ENCODE measurements at places on chromosomes 5 and 9.

- no peak for DNase-seq
Measured at GRCh38 chr9:112866662-112867274, 23.9 kb downstream of the SLC46A2 start.

DNA sequence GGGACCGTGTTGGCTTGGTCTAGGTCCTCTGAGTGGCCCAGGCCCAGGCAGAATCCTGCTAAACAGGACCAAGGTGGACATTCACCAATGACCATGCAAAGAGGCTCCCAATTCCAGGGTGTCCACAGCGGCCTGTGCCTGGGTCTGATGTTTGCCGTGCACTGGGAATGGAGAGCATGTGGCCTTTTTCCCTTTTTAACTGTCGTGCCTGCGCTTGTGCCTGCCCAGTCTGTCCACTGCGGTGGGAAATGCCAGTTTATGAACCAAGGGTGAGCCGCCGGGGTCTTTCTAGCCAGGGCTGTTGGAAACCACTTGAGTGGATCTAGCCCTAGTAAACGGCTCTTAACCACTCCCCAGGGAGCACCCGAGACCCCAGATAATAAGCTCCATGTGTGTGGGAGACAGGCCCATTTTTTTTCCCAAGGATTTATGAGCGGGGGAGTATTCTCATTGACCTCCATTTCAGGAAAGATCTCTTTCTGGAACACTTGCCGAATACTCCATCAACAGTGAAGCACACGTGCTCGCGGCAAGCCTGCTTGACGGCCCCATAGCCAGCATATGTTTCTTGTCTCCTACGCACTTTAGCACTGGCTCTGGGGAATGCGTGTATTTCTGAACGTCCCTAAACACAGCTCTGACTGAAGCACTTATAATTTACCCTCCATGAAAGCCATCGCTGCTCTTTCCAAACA, 93.2 kb upstream of the PHYKPL start:
- DNase-seq: no peak

DNA sequence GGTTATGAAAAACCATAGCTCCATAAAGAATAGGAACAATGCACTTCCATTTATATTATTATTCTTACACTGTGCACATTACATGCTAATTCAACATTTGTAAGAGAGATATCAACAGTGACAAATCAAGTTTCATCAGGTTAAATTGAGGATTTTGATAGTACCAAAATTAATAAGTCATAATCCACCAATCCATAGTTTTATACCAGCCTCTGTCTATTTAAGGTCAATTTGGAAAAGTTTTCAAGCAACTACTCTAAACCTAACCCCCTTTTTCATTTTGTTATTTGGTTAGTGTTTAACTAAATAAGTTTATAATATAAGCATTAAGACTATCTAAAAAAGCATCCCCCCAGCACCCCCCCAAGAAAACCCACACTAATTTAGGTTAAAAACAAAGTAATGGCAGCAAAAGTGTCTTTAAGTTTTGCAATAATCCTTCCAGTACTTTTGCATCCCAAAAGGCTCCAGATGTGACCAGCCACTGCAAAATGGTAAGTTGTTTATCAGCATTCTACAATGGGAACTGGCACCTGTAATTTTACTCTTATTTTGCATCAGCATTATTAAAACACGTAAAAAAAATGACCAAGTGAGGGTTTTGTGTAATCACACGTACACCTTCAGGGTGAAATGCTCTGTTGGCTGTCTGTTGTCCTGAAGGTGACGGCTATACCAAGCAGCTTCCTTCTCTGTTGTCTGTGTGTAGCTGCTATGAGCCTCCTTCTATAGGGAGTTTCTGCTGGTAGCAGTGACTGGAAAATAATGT, 36.8 kb upstream of the SSBP2 start:
- DNase-seq: no peak

- DNase-seq: no peak
Measured at GRCh38 chr5:169089343-169089742, 211.6 kb downstream of the SLIT3 start.

- no peak for DNase-seq
Measured at GRCh38 chr5:57113481-57113880, 60.4 kb upstream of the GPBP1 start.

DNA sequence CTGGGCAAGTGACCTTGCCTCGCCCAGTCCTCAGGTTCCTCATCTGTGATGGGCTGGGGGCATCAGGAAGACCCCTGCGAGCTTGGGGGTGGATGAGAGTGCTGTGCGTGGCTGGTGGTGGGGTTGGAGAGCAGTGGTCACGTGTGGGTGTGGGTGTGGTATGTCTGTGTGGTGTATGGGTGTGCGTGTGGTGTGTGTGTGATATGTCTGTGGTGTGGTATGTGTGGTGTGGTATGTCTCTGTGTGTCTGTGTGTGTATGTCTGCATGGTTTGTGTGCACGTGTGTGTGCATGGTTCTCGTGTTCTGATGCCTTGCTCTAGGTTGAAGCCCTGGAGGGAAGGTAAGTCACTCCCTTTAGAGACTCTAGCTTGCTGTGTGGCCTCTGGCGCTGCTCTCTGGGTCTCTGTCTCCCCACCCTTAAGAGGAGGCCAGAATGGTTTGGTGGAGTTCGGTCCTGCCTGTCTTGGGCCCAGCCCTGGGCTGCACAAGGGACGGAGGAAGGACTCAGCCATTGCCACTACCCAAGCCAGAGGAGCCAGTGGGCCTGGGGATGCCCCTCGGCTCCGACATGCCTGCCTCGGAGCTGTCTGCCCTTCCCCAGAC, 87.0 kb downstream of the RXRA start:
- DNase-seq: no peak

GRCh38 chr5:139915266-139915665, 119.7 kb downstream of the PSD2 start:
- DNase-seq: no peak

DNA sequence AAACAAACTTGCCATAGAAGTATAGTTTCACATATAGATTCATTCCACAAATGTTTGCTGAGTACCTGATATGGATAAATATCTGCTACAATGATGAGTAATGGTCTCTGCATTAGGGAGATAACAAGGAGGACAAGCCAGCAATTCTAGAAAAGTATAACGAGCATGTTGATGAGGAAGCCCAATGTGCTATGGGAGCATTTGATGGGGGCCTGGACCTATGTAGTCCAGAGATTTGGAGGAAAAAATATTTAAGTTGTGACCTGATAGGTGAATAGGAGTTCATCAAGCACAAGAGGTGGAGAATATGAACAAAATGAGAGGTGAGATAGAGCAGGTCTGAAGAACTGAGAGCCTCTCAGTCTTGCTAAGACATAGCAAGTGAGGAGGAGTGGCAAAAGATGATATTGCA, 14.4 kb upstream of the TMEM245 start:
- no peak for DNase-seq

- DNase-seq: no peak
Measured at GRCh38 chr5:126108470-126108869, 314.7 kb upstream of the GRAMD2B start.

DNA sequence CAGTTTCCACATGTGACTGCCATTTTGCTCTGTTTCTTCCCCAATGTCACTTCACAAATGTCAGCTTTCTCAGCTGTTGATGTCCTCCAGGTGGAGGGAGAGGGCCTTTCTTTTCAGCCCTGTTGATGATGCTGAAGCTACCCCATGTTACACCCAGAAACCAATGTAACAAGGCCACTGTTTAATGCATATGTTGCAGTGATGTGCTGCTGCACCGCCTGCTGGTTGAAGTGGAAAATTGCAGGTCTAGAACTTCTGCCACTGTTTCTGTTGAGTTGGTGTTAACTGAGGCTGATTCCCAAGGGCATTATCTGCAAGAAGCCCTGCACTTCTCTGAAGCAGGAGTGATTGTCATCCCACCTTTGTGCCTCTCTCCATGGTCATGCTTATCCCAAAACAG, 428.4 kb downstream of the KDM4C start:
- DNase-seq: no peak

DNA sequence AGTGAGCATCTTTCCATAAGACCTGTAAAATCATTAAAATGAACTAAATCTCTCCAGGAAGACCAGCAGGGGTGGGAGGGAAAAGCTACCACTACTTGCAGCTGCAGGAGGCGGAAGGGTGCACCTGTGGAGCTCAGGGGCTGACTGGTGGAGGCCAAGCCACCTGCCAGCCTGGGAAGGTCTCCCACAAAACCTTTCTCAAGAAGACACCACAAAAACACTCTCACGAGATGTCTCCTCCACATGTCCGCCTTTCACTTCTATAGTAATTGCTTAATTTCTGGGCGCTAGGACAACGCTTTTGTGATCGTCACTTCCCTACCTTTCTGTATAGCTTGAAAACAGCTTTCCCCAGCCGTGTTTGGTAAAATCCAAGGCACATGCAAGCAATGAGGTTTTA, 114.4 kb downstream of the ROR2 start:
- DNase-seq: no peak

- DNase-seq: peak; percentile 39
Measured at GRCh38 chr9:6667633-6668280, 22.2 kb upstream of the GLDC start.

DNA sequence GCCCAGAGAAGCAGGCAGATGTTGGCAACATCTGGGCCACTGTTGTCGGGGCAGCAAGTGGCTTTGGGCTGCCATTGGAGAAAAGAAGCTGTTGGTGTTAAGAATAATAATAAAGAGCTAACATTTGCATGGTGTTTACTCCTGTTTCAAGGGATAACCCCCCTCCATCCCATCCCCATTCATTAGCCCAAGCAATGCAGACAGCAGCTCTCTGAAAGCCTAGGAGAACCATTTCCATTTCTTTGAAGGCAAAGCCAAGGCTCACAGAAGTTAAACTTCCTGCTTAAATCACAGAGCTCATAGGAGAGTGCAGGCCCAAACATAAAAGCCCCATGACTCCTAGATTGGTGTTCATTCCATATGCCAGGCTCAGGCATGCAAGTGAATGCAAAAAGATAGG, 175.4 kb downstream of the ASTN2 start:
- no peak for DNase-seq

DNA sequence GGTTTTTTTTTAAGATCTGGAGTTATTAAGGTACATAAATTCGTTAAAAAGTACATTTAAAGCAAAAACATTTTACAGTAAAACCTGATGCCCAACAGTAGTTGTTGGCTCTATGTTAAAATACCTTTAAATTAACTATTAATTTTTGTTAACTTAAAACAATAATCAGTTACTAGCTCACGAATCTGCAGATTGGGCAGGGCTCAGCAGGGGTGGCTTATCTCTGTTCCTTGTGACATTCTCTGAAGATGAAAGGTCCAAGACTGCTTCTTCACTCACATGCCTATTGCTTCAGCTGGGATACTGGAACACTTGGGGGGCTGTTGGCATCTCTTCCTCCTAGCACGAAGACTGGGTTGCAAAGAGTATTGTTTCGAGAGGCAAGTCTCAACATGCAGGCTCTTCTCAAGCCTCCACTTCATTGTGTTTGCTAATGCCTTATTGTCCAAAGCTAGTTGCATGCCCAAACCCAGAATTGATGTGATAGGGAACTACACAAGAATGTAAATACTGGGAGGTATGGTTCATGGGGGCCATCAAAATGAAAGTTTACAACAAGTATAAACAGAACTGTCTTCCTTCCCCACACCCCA, 46.6 kb downstream of the MAP3K1 start:
- no peak for DNase-seq

DNA sequence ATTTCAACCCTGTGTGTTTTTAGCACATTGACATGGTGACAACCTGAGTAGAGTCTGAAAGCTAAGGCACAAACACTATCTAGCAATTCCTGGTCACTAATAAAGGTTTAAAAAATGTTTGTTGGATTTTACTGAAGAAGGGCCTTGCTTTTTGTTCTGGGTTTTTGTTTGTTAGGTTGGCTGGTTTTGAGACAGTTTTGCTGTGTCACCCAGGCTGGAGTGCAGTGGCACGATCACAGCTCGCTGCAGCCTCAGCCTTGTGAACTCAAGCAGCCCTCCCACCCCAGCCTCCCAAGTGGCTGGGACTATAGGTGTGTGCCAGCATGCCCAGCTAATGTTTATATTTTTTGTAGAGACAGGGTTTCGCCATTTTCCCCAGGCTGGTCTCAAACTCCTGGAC, 39.0 kb downstream of the PRKACG start:
- DNase-seq: no peak

DNA sequence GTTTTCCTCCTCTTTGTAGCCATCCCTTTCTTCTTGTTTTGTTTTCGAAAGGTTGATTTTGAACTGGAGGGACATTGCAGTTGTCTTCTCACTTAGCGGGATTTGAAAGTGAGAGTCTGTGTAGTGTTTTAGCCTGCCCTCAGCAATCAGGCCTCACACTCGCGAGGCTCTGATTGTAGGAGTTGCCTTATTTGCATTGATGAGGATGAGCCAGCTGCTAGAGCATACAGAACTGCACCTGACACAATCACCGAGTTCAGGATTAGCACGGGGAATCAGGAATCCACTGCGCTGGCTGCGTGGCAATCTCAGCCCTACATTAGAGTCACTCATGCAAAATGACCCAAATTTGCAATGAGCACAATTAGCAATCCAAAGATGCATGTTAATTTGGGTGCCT, 122.5 kb upstream of the TMEM161B start:
- no peak for DNase-seq

GRCh38 chr5:116740771-116741170, 166.1 kb upstream of the SEMA6A start:
- no peak for DNase-seq

DNA sequence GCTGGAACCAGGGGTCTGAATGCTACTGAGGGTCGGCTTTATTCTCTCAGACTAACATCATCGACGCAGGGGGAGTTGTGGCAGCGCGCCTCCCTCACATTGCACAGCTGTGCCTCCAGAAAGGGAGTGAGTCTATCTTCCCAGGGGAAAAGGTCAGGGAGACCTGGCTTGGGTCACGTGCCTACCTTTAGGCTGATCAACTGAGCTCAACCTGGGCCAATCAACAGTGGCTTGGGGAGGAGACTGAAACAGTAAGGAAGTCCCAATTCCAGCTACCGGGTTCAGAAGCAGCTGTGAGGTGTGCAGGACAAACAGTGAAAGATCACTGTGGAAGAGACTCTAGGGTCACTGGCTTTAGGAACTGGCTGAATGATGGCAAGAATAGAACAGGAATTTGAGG, 14.3 kb downstream of the SNX30 start:
- no peak for DNase-seq

DNA sequence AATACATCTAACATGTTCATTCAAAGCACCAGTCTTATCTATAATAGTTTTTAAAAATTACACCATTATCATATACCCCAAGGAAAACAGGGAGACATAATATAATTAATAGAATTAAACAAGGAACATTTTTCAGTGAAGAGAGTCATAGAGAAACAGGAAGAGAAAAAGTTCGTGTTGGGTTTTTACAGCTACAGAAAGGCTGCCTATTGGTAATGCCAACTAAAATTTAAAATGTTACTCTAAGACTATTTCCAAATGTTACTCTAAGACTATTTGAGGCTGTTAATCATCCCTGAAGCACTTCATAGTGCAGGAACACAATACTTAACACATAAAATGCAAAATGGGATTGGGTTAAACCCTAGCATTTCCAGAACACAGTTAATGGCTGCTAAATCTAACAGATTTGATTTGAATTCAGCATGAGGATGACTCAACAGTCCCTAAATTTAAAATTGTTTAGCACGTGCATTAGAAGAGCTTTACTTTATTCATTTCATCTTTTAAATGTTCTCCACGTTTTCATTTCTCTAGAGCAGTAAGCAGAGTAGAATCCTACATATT, 54.5 kb downstream of the OXCT1 start:
- no peak for DNase-seq

GRCh38 chr9:130770679-130771442, 64.2 kb upstream of the ABL1 start:
- peak; percentile 58 for DNase-seq

- DNase-seq: no peak
Measured at GRCh38 chr9:36316611-36317317, 58.5 kb upstream of the GNE start.
